KG1 (cell line): ENCODE measurements at places on chromosomes 5 and 9.

- DNase-seq = no peak
Observed at GRCh38 chr9:36742264-36742663, 169.6 kb downstream of the MELK start.

DNA sequence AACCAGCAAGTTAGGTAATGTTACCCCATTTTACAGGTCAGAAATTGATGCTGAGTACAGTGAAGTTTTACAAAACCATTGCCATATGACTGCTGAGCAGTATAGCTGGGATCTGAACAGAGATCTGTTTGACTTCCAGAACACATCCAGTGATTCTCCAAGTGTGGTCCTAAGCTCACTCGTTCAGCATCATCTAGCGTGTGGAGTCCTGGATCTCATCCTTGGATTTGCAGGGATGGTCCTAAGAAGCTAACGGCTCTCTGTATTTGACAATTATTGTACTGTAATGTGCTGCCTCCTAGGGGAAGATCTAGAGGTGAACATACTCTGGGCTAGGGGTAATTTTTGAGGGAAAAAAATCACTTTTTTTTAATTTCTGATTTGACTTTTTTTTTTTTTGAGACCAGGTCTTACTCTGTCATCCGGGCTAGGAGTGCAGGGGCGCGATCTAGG lies 1.4 kb downstream of the SLC26A2 start:
- DNase-seq = no peak

- peak; percentile 58 for DNase-seq
Observed at GRCh38 chr5:82991678-82992323, 85.4 kb downstream of the TMEM167A start.

DNA sequence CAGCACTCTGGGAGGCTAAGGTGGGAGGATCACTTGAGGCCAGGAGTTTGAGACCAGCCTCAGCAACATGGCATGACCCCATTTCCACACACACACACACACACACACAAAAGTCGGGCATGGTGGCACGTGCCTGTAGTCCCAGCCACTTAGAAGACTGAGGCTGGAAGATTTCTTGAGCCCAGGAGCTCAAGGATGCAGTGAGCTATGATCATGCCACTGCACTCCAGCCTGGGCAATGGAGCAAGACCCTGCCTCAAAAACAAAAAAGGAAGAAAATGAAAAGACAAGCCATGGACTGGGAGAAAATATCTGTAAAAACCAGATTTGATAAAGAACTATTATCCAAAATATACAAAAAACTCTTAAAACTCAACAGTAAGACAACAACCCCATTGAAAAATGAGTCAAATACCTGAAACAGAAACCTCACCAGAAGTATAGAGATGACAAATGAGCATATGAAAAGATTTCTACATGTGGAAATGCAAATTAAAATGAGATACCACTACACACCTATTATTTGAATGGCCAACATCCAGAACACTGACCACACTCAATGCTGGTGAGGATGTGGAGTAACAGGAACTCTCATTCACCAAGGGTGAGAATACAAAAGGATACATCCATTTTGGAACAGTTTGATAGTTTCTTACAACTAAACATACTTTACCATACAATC lies 24.7 kb downstream of the DNAJA1 start:
- no peak for DNase-seq

DNA sequence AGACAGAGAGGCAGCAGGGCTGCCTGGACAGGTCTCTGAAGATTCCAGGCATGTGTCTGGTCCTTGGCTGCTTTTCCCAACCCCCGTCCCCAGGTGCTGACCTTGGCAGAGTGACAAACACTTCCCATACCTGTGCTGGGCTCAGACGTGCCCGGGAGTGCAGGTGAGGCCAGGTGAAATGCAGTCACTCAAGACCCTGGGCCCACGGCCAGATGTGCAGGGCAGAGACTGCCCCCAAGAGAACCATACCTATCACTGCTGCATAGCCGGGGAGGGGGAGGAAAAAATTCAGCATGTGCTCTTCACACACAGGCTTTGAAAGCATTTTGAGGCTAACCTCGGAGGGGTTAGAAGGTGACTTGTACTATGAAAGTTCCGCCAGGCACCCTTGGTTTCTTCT lies 22.6 kb downstream of the CCNJL start:
- DNase-seq = no peak

- no peak for DNase-seq
Observed at GRCh38 chr9:2230362-2230761, 215.2 kb downstream of the SMARCA2 start.

DNA sequence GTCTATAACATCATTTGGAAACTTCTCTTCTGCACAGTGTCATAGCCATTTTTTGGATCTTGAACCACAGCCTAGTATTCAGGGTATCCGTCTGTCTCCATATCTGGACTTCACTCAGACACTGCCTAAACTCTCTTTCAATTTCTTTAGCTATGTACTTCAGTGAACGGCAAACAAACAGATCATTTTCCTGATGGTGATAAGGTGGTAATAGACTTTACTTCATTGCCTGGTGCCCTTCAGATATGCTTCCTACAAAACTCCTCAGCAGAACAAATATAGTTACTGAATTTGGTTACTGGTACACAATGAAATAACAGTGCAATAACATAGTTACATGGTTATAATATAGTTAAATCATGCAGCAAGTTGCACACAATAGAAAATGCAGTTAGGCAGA lies 348.2 kb downstream of the ZSWIM6 start:
- no peak for DNase-seq
